ENCODE measurements at places on chromosomes 16 and 17. TPM values are rescaled to one million over a fixed set of nuclear protein-coding genes. Genes with fewer than 3 reads are reported as not detected.

DNA sequence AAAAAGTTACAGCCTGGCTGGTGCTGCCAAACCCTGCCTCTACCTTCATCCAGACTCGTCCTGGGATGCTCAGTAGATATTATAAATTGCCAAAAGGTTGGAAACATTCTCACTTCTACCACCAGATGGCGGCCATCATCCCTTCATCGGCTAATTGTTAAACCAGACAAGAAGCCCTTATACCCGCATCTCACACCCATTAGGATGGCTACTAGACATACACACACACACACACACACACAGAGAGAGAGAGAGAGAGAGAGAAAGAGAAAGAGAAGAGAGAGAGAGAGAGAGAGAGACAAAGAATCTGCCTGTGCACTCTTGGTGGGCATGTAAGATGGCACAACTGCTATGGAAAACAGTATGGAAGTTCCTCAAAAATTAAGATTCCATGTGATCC, 15.0 kb upstream of the SCIMP start:
- DNase-seq = peak; percentile 64

DNA sequence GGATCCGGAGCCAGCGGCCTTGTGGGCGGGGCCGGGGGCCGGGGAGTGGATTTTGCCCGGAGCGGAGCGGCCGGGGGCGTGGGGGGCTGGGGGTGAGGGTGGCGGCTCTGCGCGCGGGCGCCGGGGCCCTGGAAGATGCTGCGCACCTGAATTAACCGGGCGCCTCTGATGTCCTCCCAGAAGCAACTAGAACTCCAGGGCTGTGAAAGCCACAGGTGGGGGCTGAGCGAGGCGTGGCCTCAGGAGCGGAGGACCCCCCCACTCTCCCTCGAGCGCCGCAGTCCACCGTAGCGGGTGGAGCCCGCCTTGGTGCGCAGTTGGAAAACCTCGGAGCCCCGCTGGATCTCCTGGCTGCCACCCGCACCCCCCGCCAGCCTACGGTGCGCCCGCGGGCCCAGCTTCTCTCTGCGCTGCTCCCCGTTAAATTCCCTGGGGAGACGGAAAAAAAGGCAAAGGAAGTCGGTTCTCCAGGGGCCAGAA, 549 bp downstream of the SLC26A11 start:
- DNase-seq = no peak

DNA sequence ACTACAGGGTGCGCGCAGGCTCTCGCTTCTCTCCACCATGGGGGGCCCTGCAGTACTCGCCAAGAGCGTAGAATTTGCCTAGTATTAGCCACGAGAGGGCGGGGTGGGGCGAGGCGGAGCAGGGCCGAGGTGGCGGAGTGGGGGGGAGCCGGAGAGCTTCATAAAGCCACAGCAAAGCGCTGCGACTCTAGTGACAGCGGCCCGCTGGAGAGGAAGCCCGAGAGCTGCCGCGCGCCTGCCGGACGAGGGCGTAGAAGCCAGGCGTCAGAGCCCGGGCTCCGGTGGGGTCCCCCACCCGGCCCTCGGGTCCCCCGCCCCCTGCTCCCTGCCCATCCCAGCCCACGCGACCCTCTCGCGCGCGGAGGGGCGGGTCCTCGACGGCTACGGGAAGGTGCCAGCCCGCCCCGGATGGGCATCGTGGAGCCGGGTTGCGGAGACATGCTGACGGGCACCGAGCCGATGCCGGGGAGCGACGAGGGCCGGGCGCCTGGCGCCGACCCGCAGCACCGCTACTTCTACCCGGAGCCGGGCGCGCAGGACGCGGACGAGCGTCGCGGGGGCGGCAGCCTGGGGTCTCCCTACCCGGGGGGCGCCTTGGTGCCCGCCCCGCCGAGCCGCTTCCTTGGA, at the start of gene TBX21:
TBX21 (plus strand) TSS at position 190 of the 627 bp plus-strand sequence; CDS start at position 409, 219 bp downstream.
- DNase-seq = peak; percentile 70

Gene ASPHD1
- 94.5 TPM for total RNA-seq

Gene CA7
- not detected for total RNA-seq

Gene NACA2
- total RNA-seq = not detected

Gene TBC1D28
- total RNA-seq = not detected

Gene C17orf78
- not detected for total RNA-seq

- DNase-seq = no peak
Measured at GRCh38 chr17:64326030-64326419, 63.0 kb upstream of the TEX2 start.

DNA sequence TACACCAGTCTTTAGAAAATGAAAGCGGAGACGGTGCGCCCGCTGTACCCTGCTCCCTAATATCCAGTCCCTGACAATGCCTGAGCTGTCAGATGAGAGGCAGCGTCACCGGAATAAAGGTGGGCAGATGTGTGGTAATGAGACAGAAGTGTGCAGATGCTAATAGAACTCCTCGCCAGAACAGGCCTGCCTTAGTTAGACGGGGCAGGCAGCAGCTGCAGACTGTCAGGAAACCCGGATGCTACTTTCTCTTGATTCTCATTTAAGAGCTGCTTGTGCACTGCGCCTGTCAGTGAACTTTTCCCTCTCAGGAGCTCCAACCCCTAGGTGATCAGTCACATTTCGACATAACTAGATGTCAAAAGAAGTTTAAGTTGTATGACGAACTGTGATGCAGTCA, 221.8 kb upstream of the IRX3 start:
- no peak for DNase-seq

- peak; percentile 93 for DNase-seq
Measured at GRCh38 chr16:67173808-67174705, 3.7 kb downstream of the NOL3 start.

DNA sequence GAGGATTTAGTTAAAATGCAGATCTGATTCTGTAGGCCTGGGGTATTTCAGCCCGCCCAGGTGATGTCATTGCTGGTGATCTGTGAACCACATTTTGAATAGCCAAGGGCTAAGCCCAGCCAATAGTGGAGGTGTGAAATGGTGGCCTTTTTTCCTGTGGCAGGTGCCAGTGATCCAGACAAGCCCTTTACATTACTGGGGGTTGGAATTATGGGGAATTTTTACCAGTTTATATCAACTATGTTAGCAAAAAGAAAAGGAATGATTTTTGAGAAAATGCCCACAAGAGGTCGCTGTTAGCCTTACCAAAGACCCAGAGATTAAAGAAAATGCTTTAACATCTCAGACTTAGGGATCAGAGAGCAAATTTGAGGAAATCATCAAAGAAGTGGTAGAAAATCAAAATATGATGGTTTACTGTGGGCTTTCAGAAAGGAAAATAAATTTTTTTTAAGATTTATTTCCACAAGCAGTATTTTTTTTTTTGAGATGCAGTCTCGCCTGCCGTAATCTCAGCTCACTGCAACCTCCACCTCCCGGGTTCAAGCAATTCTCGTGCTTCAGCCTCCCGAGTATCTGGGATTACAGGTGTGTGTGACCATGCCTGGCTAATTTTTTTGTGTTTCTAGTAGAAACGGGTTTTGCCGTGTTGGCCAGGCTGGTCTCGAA, 3.9 kb downstream of the VPS35L start:
- DNase-seq = no peak

Measured in mucosa of gallbladder (tissue), 1 donor.